ENCODE measurements at places on chromosomes 7 and 10.
A peak's percentile ranks its signal among the peaks of the same experiment; 100 is the strongest.

GRCh38 chr10:15112657-15113056, 15.5 kb downstream of the RPP38 start:
- no peak for DNase-seq

- no peak for DNase-seq
Measured at GRCh38 chr10:70664702-70665195, 7.6 kb upstream of the ADAMTS14 start.

DNA sequence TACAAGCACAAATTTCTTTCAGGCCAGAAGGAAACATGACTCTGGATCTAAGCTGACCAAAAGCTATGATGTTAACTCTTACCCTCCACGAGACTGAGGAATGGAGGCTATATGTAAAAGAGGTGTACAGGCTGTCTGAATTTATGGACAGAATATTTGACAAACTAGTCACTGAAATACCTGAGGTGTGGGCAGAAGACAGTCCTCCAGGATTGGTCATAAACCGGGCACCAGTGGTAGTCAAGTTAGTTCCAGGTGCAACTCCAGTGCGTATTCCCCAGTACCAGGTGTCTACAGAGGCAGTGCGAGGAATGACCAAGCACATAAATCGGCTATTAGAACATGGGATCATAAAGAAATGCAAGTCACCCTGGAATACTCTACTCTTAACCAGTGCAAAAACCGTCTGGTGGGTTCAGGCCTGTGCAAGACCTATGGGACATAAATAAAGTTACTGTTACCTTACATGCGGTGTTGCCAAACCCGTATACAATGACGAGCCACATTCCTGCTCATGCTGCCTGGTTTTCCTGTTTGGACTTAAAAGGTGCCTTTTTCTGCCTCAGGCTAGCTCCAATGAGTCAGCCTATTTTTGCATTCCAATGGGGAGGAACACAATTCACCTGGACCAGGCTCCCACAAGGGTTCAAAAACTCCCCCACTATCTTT, 6.7 kb upstream of the CYREN start:
- no peak for DNase-seq

GRCh38 chr7:17640730-17641377, 299.4 kb downstream of the SNX13 start:
- no peak for DNase-seq

DNA sequence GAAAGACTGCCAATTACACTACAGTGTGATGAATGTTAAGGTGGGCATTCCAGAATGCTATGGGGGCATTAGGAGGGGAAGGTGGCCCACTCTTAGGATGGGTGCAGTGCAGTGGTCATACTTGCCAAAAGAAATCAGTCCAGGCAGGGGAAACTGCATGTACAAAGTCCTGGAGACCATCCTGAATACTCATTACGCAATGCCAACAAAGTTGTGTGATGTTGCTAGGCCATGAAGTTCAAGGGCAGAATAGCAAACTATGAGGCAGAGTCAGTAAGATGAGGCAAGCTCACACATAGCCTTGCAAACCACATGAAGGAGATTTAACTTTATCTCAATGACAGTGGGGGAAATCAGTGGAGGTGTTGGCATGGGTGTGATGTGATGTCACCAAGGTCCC, 49.8 kb upstream of the SLC35B4 start:
- DNase-seq, result no peak

- no peak for DNase-seq
Measured at GRCh38 chr7:84216472-84216871, 21.9 kb upstream of the SEMA3A start.

DNA sequence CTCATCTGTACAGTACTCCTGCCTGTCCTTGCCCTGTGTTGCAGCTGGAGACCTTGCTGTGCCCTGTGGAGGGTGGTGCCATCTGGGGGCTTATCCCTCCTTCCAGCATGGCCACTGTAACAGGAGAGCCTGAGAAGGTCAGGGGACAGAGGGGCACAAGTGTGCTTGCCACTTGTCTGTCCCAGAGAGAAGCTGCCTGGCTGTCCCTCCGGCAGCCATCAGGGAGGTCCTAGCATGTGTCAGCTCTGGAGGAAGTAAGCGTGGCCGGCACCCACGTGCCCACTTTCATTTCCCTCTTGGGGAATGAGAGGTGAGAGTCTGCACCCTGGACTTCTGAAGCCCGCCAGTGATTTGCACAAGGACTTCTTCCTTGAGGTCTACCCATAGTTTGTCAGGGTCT, 97.0 kb upstream of the PPIF start:
- DNase-seq, result no peak

DNA sequence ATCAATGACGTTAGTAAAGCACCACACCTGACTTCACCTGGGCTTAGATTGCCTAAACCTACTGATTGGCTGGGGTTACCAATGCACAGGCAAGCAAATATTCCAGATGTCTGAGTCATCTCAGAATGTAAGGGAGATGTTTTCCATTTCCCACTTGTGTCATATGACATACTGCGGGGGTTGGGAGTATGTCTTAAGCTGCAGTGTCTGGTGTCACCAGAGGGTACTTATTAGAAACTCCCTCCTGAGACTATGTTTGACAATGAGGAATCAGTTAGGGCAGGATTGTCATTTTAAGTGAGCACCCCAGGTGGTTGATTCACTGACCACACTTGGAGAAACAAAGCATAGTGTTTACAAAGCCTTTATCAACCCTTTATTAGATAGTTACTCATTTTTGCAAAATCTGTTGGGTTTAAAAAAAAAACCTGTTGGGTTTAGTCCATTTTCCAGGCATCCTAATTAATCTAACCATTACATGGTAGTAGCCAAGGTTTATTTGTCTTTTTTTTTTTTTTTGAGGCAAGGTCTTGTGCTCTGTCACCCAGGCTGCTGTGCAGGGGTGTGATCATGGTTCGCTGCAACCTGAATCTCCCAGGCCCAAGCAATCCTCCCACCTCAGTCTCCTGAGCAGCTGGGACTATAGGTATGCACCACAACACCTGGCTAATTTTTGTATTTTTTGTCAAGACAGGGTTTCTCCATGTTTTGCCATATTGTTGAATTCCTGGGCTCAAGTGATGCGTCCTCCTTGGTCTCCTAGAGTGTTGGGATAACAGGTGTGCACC, 72.5 kb downstream of the CDK6 start:
- DNase-seq, result no peak

- DNase-seq, result peak; percentile 8
Measured at GRCh38 chr7:132709971-132710567, 133.8 kb upstream of the PLXNA4 start.

GRCh38 chr10:30697806-30698205, 68.3 kb upstream of the LYZL2 start:
- DNase-seq, result no peak

DNA sequence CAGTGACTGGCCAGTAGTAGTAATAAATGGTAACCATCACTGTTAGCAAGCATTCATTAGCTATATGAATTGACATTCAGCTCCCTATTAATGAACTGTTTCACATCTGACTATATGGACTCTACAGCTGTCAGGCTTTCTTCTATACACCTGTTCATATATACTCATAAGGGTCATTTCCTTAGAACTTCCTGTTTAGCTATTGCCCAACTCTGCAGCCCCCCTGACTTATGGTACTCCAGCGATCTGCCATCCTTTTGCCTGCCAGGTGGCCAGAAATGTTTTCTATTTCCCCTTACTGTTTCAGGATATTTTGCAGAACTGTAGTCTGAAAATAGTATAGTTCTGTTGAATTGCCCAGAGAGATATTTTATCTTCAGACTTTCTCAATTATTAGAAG, 56.6 kb downstream of the TASOR2 start:
- DNase-seq, result no peak

DNA sequence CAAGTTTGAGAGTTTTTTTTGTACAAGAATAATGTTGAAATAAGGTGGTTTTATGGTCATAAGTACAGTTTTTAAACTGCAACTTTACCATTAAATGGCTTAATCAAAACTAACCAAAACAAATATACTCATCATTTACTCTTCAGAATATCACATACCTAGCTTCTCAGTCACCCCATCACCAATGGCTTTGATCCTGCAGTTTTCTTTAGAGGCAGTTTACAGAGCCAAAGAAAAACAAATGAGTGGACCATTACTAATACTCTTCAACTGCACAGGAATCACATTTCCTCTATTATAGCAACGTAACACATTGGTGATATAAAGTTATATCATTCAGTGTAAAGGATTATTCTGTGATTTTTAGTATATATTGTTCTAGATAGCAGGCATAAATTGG, 576.1 kb upstream of the LRRTM3 start:
- no peak for DNase-seq

All from effector CD4-positive, alpha-beta T cell (primary cell).